ENCODE measurements at places on chromosomes 7 and 10.

- peak; percentile 55 for DNase-seq
Measured at GRCh38 chr10:126749015-126749655, 78.6 kb upstream of the C10orf90 start.

GRCh38 chr7:4460597-4460996 lies 221.5 kb upstream of the FOXK1 start:
- no peak for DNase-seq

GRCh38 chr10:113235508-113235907 lies 285.5 kb downstream of the TCF7L2 start:
- peak; percentile 56 for DNase-seq

DNA sequence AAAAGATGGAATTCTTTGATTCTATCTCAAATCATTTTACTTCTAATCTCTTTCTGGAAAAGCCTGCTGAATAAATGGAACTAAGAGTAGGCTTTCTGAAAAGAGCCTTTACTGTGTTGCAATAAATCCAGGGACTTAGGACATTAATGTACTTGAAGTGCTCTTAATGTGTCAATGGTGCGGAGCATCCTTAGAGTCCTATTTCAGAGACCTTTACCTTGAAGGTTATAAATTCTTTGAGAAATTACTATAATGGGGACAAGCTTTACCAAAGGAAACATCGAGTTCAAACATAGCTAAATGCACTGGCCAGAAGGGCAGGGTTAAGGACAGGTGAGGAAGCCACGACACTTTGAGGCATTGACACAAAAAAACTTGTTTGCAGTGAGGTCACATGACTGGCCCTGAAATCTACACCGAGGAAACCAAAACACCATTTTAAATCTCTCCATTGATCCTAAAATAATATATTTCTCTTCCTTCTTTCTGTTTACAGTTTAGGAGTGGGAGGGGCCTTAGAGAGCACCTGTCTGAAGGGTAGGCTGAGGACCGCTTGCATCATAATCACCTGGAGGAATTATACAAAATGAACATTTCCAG lies 48.1 kb upstream of the EXOC6 start:
- DNase-seq, result no peak

GRCh38 chr10:79070081-79070605 lies 1.4 kb downstream of the ZMIZ1 start:
- DNase-seq, result peak; percentile 85

GRCh38 chr10:43035800-43036199 lies 41.1 kb upstream of the RET start:
- no peak for DNase-seq

DNA sequence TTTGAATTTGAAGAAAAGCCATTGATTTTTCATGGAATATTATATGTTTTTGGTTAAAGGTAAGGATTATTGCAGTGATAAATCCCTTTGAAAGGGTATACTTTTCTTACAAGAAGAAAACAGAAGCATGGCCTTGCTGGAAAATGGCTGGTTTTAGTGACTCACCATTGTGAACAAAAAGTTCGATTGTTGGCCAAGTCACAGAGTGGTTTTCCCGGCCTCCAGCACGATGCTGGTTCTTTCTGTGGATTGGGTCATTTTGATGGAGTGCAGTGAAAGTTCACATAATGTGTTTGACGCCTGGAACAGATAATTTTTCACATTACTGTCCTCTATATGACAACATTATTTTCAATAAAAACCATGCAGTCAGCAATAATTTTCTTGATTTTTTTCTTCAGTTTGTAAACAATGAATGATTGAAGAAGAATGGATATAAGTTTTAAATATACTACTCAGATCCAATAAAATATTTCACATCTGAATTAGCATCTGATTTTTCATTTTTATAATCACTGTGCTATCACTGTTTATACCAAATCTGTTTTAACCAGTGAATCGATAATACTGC lies 60.9 kb downstream of the RBM20 start:
- no peak for DNase-seq

DNA sequence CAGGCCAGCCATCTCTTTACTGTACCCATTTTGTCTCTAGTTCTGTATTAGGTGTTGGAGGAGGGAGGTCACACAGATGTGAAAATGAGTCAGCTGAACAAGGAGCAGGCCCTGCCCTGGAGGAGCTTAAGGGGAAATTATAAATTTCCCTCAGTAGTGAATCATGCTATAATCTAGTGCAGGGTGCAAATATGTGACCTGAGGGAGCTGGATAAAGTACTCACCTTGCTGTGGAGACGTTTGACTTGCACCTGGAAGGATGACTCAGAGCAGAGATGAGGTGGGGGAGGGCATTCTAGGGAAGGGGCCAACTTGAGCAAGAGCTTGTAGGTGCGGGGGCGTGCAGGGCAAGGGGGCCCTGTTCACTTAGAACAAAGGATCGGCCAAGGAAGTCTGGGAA lies 610.6 kb downstream of the SDK1 start:
- no peak for DNase-seq

DNA sequence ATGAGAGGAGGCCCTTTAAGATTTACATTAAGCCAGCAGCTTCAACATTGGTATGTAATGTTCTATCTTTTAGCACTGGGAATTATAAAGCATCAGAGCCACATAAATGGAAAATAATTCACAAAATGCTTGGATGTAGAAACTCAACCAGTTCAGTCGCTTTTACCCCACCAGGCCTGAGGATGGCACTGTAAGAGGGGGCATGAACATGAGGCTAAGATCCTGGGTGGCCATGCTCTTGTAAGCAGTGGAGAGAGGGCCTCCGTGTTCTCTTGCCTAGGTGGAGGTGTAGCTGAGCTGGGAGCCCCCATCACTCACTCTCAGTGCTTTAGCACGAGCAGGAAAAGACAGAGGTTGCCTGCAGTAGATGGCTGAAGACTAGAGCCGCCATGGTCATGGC lies 238.8 kb downstream of the FANK1 start:
- DNase-seq, result no peak

DNA sequence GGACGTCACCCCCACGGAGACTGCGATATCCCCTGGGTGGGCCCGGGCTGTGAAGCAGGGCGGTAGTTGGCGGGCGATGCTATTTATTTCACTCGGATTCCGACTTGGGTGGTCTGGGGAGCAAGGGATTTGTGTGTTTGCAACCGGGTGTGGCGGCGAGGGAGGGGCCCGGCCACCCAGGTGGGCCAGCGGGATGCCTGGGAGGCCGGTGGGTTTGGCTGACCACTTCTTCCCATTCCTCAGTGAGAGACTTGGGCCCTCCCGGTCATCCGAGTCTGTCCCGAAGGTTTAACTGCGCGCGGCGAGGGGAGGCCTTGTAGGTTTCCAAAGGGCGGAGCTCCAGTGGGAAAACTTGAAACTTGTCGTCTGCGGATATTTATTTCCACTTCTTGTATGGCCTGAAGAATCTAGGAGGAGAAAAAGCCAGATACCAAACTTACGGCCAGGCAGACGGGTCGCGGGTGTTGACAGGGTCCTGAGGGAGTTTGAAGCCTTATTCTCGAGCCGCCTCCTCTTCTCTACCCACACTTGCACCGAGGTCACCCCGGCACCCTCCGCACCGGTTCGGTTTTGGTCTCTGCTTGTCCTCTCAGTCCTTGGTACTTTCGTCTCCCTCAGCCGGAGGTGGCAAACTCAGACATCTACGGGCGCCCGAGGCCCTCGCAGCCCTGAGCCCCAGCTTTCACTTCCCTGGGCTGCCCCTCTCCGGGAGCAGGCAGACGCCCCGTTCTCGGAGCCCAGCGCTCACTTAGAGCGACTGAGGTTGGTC lies 17.9 kb downstream of the ZNF316 start:
- DNase-seq, result no peak

GRCh38 chr10:86594535-86594934 lies 59.8 kb upstream of the OPN4 start:
- DNase-seq, result no peak
